Stimulated activated CD8-positive, alpha-beta memory T cell treated with anti-CD3 and anti-CD28 coated beads, Interleukin-4, amount 100 ng/mL, for 1 hour (primary cell): ENCODE measurements at places on chromosomes 7 and 10.

GRCh38 chr10:33920351-33920750 is 585.9 kb upstream of the NRP1 start:
- no peak for DNase-seq

DNA sequence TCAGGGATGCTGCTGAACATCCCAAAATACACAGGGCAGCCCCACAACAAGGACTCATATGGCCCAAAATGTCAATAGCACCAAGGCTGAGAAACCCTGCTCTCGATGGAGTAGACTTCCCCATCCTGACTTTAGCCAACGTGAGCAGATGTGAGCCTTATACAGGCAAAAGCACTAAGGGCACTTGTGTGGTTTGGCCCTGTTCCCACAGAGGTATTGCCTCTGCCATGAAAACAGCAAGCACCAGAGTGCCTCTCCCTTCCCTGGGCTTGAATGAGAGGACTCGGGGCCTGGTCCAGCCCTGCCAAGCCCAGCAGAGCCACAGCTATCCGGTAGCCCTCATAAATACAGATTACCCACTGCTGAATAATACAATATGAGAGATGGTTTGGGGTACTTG is 47.5 kb downstream of the ACSM6 start:
- no peak for DNase-seq

DNA sequence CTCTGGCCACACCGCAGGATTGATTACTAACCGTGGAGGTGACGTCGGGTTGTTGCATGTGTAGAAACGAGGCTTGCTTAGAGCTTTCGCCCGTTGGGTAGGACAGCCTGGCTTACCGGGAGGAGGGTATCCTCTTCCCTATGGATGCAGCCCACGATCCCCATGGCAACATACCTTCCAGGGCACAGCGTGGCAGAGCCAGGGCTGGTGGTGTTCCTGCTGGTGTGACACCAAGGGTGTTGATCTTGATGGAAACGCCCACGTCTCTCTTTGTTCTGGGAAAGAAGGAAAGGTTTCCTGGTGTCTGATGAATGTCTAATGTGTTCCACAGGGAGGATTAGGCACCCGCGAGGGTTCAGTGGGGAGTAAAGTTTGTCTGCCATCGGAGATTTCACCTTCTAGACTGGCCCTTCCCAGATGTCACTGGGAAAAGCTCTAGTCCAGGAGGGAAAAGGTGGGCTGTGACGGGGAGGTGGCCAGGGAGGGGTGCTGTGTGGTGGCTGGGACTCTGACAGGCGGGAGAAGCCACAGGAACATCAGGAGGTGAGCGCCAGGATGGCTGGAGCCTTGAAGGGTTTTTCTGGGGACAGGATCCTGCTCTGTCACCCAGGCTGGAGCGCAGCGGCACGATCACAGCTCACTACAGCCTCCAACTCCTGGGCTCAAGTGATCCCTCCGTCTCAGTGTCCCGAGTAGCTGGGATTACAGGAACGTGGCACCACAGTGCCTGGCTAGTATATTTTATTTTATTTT is 102.1 kb downstream of the CUX1 start:
- DNase-seq: no peak

- no peak for DNase-seq
Observed at GRCh38 chr10:37671802-37672201, 185.6 kb downstream of the ZNF248 start.

GRCh38 chr10:5560817-5561703 is 36.3 kb downstream of the CALML3 start:
- DNase-seq: no peak

DNA sequence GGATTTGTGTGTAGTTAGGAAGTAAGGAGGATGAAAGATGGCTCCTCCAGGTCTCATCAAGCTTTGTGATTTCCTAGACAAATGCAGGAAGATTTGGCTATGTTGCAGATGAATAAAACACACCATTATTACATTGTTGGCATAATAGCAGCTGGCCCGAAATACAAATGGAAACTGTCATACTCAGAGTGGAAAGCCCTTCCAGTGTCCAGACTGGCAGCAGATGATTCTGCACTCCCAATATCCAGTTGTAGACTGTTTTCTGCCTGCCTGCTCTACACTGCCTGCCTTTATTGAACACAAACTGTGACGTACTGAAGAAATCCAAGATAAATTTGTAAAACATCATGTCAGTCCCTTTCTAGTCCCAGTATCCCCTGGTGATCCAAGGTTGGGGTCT is 99.7 kb upstream of the FZD1 start:
- no peak for DNase-seq

DNA sequence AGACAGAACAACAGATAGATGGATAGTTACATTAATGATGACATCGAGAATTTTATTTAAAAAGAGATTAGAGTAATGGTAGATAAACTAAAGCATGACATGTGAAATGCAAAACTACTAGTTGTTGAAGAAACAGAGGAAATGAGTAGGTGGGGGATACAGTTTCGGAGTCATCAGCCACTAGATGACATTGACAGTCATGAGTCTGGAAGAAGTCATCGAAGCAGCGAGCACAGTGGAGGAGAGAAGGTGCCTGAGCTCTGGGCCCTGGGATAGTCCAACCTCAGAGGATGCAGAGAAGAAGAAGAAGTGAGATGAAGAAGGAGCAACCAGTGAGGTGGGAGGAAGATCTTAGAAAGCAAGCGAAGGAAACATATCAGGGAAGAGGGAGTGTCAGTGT is 20.2 kb upstream of the SEC61A2 start:
- no peak for DNase-seq

DNA sequence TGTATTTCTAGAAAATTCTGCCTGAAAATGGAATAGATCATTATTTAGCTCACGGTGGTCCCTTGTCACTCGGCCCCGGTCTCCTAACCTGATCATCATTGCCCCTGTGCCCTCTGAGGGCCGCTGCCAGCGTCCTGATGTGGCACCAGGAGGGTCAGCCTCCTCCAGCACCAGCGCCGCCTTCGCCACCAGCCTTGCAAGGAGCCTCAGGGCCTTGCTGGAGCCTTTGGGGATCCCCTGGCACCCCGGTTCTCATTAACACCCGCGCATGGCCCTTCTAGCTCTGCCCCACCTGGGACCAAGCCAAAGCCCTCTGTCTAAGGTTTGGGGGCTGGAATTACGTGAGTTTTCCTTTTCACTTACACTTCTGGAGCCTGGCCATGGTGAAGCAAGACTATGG is 282.5 kb upstream of the ADARB2 start:
- no peak for DNase-seq

DNA sequence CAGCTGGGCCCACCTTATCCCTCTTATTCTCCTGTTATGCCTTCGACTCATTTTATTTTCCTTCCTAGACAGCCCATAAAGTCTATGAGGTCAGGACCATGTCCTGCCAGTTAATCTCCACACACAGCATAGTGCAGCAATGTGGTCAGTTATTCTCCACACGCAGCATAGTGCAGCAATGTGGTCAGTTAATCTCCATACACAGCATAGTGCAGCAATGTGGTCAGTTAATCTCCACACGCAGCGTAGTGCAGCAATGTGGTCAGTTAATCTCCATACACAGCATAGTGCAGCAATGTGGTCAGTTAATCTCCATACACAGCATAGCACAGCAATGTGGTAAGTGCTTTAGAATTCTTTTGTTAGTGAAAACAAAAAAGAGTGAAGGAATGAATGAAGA is 77.8 kb downstream of the TEX36 start:
- DNase-seq: no peak

DNA sequence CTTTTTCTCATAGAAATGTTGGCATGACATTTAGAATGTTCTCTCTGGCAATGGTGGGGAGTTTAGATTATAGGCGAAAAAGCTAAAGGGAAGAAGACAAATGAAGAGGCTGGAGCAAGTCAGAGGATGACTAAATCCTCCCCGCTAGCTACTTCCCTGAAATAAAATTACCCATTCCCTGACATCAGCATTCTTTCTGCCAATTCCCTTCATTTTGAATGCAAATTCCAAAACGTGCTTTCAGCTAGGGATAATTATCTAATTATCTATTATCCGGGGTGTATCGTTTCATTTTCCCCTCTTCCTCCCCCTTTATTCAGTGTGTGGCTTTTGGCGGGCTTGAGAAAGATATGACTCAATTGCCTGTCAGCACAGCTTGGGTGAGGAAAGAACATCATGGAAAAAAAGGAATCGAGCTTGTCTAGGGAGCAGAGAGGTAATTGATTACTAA is 672.3 kb downstream of the TNS3 start:
- no peak for DNase-seq

DNA sequence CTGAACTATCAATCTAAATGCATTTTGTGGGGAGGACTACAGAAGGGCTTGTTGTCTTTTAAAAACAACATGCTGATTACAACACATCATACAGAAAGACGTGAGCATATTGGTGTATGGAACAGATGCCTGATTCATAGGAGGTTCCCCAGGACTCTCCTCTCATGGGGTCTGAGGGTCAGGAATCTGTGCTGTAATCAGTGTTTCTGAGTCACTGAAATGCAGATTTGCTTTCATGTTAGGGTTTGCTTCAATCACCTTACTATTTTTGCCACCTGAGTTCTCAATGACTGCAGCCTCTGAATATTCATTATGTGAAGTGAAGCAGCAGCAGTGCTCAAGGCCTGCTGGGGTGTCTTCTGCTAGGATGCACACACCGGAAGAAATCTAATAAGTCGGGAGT is 550 bp upstream of the ANK3 start:
- DNase-seq: no peak

- no peak for DNase-seq
Observed at GRCh38 chr7:22681312-22681711, 45.7 kb upstream of the IL6 start.

- no peak for DNase-seq
Observed at GRCh38 chr10:113506476-113506875, 46.4 kb upstream of the HABP2 start.

DNA sequence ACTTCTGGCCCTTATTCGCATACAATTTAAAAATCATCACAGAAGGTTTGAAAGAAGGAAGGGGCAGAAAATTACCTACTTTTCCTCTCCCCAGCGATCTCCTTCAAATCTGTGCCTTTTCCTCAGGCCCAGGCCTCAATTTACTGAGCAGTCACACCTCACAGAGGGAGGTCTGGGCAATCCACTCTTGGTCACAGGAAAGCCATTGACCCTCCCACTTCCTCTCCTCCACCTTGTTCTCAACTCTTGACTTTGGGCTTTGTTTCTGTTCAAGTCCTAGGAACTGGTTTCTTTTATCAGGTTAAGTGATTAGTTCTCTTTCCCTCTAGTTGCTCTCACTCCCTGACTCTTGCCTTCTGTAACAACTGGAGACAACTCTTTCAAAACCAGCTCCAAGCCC is 37.0 kb upstream of the ATRNL1 start:
- DNase-seq: no peak
